Activated effector memory CD4-positive, alpha-beta T cell treated with Interleukin-2 at 50 U/mL for 16 hours (primary cell): ENCODE measurements at places on chromosomes 11 and 22.

- no peak for DNase-seq
These were observed 37.7 kb downstream of the NF2 start for GRCh38 chr22:29641042-29641699.

GRCh38 chr11:110093407-110094297 is 460 bp downstream of the ZC3H12C start:
- DNase-seq: no peak

DNA sequence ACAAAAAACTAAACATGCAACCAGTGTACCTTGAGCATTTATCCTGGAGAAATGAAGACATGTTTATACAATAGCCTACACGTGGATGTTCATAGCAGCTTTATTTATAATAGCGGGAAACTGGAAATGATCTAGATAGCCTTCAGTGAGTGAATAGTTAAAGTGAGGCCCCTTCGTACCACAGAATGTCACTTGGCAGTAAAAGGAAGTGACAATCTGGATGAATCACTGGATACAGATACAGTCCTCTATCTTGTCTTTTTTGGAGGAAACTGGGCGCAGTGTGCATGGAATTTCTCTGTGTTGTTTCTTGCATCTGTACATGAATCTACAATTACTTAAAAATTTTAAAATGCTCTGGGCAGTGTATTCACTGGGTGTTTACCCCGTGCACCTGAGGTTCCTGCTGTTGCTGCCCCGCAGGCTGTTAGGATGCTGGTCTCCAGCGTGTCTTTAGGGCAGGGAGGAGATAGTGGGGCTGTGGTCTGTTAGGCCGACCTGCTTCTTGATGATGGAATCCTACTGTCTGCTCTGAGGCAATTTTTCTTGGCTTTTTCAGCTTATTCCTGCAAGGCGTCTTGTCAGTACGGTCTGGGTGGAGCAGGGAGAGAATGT is 23.2 kb downstream of the DERL3 start:
- no peak for DNase-seq

GRCh38 chr22:40376149-40376548 is 5.8 kb downstream of the SGSM3 start:
- no peak for DNase-seq

DNA sequence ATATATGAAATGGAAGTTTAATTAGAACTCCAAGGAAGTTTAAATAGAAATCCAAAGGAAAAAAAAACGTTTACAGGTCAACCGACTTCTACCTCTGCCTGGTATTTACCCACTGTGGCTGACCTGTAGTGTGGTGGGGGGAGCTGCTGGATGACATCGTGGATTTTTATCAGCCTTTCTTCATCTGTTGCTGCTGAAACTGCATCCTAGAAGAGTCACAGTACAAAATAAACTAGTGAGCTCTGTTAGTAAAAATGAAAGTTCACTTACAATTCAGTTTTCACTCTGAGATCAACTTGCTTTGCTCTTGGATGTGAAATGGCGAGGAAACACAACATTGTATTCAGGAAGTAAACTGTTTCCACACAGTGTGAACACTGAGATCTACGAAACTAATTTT is 43.2 kb upstream of the TP53AIP1 start:
- DNase-seq: no peak

DNA sequence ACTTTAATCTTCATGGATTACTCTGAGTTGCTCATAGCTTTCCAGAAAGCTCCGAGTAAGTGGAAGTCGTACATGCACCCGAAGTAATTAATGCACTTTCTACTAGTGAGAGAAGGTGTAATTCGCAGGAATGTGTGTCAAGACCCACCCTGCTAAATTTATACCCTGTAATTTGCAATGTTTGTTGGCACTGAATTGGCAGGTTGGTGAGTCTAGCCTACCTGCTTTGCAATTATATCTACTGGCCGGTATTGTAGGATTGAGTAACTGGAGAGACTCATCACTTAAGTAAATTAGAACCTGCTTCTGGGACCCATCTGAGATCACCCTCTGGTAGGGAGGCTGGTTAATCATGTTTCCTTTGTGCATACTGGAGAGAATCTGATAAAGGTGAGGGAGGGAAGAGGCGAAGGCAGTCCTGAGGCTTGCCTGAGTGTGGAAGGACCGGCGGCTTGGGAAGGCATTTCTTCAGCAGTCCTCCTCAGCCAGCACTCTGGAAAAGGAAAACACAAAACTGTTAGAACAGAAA is 63.3 kb downstream of the LDLRAD3 start:
- no peak for DNase-seq

GRCh38 chr22:45743687-45744086 is 72.1 kb downstream of the ATXN10 start:
- no peak for DNase-seq

DNA sequence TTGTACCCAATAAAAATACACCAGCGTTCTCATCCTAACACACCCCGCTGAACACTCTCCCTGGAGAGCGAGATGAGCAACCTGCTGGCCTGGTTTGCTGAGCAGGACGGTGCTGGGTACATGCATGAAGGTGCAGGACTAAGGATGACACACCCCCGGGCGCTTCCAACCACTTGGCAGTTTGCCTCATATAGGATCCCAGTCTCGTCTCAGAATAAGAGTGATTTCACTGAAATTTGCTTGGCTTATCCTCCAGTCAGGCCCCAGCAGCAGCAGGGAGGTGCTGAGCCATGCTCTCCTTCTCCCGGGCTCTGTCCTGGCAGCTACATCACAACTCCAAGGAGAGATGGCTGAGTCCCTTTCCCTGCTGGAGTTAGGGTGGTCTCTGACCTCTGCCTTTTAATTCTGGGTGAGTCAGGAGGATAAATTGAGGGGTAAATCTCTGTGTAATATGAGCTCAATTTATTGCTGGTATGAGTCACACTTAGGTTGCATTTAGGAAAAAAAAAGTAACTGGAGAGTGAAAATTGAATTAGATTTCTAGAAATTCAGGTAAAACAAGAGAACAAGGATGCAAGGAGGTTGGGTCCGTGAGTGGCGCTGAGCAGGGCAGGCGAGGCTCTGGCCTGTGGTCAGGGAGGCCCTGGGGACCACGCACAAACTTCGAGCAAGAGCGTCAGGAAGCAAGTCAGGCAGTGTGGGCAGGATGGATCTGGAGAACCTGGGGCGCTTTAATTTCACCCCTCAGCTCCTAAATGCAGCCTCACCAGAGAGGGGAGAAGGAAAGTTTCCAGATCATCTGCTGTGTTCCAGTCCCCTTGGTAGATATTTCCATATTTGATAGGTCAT is 974.0 kb downstream of the TBC1D22A start:
- DNase-seq: no peak

- DNase-seq: no peak
These were observed 162.9 kb downstream of the BLID start for GRCh38 chr11:121953122-121953521.

DNA sequence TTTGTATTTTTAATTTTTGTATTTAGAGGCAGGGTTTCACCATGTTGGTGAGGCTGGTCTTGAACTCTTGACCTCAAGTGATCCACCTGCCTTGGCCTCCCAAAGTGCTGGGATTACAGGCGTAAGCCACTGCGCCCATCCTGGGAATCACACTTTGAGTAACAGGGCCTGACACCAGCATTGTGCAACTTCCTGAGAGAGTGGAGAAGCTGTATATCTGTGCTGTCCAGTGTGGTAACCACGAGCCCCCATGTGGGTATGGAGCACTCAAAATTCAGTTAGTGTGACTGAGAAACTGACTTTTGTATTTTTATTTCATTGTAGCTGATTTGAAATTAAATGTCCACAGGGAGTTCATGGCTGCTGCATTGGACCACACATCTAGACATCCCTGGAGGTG is 36.2 kb downstream of the MPPED1 start:
- no peak for DNase-seq

DNA sequence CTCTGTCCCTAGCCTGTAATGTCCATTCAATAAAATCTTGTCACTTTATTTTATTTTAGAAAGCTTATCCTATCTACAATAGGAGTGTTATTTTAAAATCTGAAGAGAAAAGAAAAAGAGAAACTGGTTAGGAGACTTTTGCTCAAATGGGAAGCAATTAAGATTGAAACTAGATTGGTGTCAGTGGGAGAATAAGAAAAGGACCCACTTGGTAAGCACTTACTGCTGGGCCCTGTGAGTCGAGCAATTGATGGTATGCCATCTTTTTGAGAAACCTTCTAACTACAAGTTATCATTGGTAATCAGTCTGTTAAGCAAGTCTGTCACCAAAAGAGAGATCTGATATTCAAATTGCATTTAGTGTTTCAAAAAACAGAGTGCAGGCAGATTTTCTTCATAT is 258.4 kb downstream of the GRM5 start:
- DNase-seq: no peak

DNA sequence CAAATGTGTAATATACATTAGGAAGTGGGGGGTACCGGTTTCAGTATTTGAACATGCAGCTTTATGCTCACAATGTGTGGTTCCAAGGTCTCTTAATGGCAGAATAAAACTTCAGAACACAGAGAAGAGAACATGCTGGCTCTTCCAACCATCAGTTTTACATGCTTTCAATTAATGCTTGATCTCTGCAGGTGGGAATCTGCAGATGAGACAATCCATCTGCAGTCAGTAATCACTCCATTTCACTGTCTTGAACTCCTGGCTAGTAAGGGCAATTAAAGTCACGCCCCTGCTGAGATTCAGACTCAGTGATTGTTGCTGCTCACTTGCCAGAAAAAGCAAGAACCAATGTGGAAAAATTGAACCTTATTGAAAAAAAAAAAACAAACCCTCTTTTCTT is 945.7 kb downstream of the DLG2 start:
- DNase-seq: no peak

DNA sequence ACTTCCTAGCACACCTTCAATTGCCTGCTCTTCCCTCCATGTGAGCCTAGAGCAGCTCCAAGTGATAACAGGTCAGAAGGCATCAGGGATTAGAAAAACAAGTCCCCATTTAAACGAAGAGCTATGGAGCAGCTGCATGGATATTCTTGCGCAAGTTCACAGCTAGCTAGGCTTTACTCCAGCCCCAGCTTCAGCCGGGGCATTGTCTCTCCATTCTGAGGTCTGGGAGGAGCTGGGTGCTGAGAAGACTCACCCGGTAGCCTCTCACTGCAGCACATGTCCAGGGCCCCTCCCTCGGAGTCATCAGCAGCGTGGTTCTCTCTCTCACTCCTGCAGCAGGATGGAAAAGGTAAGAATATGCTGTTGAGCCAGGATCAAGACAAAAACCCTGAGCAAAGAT is 26.0 kb downstream of the PTPN5 start:
- no peak for DNase-seq

DNA sequence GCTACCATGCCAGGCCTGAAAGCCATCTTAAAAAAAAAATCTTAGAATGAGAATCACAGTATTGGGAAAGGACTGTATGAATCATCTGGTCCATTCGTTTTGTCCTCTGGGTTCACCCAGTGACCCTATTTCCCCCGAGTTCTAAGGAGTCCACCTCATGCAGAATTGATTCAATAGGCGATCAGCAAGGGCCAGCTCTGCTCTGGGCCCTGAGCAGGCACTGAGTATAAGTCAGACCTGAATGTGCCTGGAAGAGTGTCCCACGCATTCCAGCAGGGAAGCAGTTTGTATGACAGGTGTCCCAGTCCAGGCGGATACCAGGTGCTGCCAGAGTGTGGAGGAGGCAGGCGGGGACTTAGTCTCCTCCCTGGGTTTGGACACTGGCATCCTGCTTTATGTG is 883 bp upstream of the HMOX1 start:
- DNase-seq: no peak

- no peak for DNase-seq
These were observed 208.8 kb downstream of the TBC1D22A start for GRCh38 chr22:46971099-46971763.

GRCh38 chr11:86948733-86949132 is 6.5 kb downstream of the FZD4 start:
- no peak for DNase-seq

DNA sequence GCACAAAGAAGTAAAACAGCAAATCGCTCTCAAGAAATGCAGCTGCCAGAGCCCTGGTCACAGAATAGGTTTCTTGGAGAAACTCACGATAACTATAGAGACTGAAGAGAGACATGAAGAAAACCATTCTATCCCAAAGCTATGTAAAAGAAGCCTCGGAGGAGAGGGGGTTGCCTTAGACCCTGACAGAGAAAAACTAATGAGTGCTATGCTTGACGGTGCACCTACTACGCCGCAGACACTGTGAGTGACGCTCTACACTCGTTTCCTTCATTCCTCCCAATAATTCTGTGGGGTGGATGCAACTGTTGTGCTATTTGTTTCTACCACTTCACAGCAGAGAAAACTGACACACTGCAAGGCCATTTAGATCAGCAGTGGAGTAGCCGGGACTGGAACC is 121.8 kb downstream of the ETS1 start:
- no peak for DNase-seq

DNA sequence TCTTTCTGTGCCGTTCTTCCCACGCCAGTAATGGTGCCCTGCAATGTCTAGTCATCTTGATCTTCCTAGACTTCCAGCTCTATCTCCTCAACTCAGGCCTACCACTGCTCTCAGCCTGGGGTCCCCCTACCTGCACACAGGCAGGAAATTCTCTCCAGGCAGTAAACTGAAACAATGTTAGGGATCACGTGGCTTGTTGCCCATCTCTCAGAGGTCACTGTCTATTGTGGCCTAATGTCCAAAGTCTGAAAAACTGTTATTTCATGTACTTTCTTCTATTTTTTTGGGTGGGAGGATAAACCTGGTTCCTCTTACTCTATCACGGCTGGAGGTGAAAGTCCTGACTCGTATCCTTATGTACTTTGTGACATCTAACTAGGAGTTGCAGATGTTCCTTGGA is 59.1 kb downstream of the CCDC34 start:
- no peak for DNase-seq

DNA sequence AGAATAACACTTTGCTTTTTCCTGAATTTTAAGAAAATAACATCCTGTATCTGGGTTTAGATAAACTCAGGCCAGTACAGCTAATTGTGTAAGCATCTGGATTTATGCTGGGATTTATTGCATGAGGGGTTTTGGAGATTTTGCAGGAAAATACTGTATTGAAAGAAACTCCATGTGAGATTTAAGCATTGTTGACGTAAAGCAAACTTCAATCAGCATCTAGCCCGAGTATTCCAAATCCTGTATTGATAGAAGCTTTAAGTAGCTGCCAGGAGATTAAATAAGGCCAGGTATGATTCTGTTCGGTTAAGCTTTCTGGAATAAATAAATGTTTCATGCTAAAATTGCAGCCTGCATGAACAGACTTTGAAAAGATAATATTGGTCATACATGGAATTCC is 36.3 kb upstream of the LYVE1 start:
- DNase-seq: no peak

GRCh38 chr11:117834838-117835443 is 10.4 kb upstream of the FXYD2 start:
- DNase-seq: no peak
